Occipital lobe (tissue), 3 donors: ENCODE measurements at places on chromosomes 11 and 22. TPM values are rescaled to one million over a fixed set of nuclear protein-coding genes. Genes with fewer than 3 reads are reported as not detected.

Gene SGSM1
- 11.4 TPM for total RNA-seq

Gene SYT7
- total RNA-seq, result 15.1 TPM

GRCh38 chr11:67464411-67465188 lies 4.5 kb downstream of the TMEM134 start:
- peak; percentile 71 for DNase-seq

Gene OR51E2
- not detected for total RNA-seq

- DNase-seq, result no peak
These were observed 4.9 kb downstream of the APOL3 start for GRCh38 chr22:36155702-36156101.

GRCh38 chr11:8060801-8061554 lies 20.0 kb upstream of the TUB start:
- DNase-seq, result peak; percentile 68

DNA sequence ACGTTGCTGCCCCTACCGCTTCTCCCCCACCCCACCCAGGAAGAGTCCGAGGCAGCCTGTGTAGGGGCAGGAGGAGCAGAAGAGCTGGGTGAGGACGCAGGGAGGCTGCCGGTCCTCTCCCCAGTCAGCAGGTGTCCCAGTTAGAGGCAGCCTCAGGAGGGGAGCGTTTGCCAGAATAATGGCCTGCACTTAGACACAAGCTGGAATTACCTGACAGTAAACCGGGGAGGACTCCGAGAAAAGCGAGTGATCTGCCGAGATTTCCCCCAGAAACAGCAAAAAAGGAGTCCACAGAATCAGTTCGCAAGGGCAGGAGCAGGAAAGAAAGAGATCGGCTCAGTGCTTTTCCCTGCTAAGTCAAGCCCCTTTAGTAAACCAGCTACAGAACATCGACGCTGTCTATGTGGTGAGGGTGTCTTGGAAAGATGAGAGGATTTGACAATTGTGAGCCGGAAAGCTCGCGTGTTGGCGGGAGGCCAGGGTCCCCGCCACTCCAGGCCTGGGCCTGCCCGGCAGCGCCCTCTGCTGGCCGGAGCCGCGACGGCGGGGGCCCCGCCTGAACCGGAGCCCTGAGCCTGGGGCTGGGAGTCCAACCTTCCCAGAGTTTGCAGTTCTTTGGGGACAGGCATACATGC lies 17.7 kb upstream of the THRSP start:
- DNase-seq, result peak; percentile 77

Gene ME3
- total RNA-seq, result 99.0 TPM

DNA sequence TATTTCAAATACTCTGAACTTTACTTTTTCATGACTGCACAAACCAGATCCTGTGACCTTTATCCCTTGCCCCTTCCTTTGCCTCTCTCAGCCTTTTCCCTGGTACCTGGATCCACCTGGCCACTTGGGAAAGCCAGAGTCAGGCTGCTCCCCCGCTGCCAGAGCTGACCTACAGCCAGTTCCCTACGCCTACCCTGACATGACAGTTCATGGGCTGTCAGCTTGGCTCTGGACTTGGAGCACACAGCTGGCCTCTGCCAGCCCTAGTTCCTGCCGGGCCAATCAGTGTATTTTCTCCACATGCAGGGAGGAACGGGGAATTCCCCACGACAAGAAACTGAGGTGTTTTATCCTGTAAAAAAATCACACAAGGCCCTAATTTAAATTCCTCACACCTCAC lies 382.6 kb downstream of the INSC start:
- DNase-seq, result no peak

DNA sequence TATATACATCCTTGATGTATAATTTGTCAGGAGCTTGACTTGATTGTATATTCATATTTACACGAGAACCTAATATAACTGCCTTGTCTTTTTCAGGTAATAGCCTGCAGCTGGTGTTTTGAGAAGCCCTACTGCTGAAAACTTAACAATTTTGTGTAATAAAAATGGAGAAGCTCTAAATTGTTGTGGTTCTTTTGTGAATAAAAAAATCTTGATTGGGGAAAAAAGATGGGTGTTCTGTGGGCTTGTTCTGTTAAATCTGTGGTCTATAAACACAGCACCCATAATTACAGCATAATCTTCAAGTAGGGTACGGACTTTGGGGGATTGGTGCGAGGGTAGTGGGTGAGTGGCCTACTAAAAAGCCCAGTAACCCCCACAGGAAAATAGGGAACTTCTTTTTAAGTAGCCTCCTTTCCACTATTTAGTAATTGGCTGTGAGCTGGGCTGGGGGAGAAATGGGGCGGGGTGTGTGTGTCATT lies 7.5 kb downstream of the MALAT1 start:
- no peak for DNase-seq

Gene ACTN3
- total RNA-seq, result not detected

DNA sequence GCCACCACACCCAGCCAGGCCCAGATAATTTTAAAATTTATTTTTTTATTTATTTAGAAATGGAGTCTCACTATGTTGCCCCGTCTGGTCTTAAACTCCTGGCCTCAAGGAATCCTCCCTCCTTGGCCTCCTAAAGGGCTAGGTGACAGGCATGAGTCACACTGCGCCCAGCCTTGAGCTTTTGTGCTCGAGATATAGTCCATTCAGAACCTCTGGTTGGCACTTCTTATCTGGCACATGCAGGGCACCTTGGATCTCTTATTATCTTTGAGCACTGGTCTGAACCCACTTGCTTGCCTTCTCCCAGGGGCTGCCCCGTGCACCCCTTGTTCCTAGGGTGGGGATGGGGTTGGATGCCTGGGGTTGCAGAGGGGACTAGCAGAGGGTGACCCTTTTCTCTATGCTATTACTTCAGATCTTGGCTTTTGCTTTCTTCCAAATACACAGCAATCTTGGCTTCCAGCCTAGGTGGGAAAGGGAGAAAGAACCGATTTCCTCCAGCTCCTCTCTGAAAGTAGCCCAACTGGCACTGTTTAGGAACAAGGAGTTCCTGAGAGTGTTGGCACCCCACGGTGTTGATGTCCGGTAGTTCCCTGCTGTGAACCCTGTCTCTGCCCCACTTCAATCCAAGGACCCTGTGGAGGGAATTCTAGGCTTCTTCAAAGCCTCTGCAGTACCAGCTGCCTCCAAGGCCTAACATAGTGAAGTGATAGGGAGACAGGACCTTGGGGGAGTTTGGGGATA lies 1.3 kb upstream of the SLC3A2 start:
- no peak for DNase-seq

DNA sequence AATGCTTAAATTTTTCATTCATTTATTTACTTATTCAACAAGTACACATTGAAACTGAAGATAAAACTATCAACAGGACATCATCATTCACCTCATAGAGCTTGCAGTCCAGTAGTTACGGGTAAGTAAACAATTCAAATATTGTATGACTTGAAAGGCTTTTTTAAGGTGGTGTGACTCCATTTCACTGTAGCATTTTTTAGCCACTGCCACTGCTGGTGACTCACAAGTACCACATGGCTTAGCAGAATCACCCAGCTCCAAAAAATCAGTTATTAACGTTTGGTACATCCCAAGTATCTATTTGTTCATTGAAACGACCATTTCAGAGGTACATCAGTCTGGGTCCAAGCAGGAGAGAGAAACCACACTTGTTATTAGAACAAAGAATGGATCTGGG lies 427.9 kb upstream of the DDI1 start:
- DNase-seq, result no peak

- no peak for DNase-seq
These were observed 44.2 kb downstream of the MRE11 start for GRCh38 chr11:94449437-94449836.

Gene HTR3B
- 0.31 TPM for total RNA-seq

DNA sequence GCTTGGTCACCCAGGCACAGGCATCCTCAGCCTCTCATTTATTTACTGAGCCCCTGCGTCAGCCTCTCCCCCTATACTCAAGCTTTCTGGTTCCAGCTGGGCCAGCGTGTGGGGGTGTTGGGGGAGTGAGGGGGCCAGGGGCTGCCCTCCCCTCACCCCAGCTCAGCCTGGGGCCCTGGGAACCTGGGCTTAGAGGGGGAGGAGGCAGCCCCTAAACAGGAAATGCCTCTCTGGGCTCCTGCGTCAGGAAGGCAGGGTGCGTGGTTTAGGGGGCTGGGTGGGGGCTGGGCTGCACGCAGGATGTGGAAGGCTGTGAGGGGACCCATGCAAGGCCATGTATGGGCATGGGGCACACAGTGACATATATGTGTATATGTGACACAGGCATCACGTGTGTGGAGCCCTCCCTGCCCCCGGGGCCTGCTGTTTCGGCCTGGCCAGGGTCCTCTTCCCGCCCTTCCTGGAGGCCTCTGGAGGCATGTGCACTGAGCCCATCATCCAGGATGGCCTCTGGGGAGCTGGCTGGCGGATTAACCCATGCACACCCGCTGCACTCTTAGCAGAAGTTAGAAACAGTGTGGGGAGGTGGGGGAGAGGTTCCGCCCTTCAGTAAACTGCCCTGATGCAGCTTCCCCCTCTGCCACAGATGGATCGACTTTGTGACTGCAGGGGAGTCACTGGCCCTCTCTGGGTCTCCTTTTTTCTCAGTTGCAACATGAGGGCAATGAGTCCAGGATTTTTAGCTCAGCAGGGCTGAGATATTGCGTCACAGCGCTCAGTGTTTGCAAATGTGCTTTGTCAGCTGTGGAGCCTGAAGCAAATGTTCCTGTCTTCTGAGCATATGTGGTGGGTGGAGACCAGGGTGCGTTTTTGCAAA lies 1.1 kb upstream of the CD248 start:
- peak; percentile 30 for DNase-seq

DNA sequence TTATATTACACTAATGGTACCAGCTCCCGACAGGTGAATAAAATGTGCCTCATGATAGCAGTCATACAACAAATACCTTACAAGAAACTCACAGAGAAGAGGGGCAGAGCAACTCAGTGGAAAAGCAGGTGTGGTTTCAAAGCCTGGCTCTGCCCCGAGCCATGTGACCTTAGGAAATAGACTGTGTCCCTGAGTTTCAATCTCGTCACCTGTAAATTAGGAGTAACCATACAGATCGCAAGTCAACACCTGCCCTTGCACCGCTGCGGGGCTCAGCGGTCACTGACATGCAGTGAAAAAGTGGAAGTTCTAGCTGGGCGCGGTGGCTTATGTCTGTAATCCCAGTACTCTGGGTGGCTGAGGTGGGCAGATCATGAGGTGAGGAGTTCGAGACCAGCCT lies 11.9 kb upstream of the MRTFA start:
- DNase-seq, result no peak

- DNase-seq, result peak; percentile 74
These were observed 116.5 kb upstream of the MTNR1B start for GRCh38 chr11:92852946-92853345.

DNA sequence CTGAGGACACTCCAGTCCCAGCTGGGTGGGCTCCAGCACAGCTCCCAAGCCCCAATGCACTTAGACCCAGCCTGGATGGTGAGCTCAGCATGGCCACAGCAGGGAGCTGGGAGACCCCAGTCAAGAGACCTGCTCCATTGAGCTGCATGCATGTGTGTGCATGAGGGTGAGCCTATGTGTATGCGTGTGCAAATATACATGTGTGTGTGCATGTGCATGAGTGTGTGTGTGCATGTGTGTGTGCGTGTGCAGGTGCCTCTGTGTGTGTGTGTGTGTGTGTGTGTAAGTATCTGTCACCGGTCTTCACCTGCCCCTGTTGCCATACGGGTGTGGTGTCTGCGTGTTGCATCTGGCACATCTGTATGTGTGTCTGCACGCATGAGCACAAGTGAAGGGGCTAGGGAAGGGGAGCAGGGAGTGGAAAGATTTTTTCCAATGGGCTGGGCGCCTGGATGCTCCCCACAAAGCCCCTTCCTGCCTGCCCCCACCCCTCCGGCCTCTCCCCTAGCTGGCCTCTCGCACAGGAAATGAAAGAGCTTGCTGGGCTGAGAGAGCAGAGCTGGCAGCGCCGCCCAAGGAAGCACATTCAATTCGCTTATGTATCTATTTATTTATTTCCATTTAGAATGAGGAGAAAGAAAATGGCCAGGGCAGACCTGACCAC lies 4.1 kb downstream of the TSPAN32 start:
- no peak for DNase-seq

Gene ENTHD1
- total RNA-seq, result 0.16 TPM

- DNase-seq, result no peak
These were observed 141.3 kb upstream of the CCDC90B start for GRCh38 chr11:83427501-83427900.

DNA sequence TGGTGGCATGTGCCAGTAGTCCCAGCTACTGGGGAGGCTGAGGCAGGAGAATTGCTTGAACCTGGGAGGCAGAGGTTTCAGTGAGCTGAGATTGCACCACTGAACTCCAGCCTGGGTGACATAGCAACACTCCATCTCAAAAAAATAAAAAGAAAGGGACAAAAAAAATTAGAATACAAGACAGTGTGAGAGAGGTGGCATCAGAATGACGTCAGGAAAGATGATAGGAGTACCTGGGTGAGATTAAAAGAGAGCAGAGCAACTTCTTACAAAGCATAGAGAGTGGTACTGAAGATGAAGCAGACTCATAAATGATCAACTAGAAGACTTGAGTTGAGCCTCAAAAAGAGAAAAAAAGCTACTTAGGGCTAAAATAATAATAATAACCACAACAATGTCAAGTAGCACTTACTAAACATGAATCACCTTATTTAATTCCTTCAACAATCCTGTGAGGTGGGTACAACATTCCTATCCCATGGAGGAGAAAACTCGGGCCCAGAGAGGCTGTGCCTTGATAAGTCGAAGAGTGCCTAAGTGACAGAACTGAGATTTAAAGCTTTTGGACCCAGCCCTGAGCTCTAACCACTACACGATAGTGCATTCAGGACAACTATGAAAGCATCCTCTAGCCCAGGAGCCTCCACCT lies 5.2 kb upstream of the SLN start:
- DNase-seq, result no peak

DNA sequence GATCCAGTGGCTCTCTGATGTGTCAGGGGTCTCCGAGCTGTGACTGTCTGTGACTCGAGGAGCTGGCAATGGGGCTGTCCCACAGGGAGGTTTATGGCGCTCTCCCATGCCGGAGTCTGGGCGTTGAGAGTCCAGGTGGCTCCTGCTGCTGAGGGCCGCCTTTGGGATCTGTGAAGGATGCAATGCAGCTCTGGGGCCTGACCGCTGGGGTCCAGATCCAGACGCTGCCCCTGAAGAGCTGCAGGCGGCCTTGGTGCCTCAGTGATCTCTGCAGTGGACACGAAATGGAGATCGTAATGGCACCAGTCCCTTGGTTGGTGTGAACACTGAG lies 155.3 kb downstream of the TBC1D22A start:
- no peak for DNase-seq

Gene HDHD5
- 41.3 TPM for total RNA-seq

- DNase-seq, result peak; percentile 75
These were observed at the start of gene DDX25 for GRCh38 chr11:125903711-125904659. TSS of gene DDX25 (plus strand) at chr11:125904508. CDS start at chr11:125904518, 10 bp downstream.

DNA sequence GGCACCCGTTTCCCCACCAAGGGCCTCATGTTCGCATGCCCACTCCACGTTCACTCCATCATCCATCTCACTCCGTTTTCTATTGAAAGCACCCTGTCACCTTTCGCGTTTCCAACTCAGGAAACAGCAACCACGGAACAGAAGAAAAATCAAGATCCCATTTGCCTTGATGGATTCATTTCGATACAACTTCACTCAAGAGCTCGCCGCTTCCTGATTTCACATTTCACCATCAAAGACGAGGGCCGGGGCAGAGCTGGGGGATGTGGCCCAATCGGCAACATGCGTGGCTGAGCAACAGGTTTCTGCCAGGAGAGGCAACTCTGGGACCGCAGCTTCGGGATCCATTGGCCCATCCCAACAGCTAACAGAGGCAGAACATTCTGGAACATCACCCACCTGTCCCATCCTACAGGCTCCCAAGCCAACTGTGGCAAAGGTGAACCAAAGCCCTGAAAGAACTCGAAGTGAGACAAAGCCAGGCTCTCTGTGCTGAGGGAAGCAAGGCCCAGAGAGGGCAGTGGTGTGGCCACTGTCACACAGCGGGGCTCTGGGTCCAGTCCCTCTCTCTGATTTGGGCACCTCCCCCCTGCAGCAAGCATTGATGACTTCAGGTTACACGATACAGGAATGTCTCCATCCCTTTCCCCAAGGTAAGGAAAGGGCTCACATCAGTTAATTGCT lies 36.2 kb upstream of the CD5 start:
- no peak for DNase-seq

Gene TH
- total RNA-seq, result not detected
